T-cell (primary cell): ENCODE measurements at places on chromosomes 12 and 14. TPM values are rescaled to one million over a fixed set of nuclear protein-coding genes. Genes with fewer than 3 reads are reported as not detected.

GRCh38 chr12:69002969-69003368 lies 70.0 kb upstream of the CPM start:
- DNase-seq = no peak

- no peak for DNase-seq
These were observed 92.9 kb downstream of the ERC1 start for GRCh38 chr12:1083889-1084262.

GRCh38 chr12:5916785-5917290 lies 28.2 kb downstream of the ANO2 start:
- DNase-seq = no peak

DNA sequence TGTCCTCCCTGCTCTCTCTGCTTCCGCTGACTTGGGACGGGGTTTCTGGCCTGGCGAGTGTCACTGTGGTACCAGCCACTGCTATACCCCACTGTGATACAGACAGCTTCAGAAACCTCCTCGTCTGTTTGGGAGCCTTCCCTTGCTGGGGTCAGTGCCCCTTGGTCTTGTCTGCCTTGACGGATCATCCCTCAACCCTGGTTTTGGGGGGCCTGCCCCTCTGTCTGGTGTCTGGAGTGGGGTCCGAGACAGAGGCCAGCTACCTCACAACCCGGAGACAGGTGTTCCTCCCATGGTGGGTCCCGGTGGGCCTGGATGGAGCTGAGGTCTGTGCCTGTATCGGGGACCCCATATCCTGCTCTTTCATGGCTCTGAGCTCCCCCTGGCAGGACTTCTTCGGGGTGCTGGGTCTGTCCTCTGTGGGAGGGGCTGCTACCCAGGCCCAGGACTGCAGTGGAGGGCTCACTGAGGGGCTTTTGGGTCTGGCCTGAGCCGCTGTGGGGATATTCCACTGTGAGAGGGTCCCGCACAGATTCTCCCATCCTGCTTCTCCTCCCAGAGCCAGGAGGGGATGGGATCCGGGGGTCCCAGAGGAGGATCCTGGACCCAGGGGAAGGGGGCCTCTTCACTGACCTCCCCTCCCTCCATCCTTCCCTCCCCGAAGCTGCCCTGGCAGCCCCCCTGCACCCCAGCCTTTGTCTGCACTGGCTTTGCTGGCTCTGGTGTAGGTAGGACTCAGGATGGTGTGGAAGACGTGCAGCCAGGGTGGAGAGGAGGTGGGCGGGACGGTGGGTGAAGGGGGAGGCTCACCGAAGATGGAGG lies 365.5 kb downstream of the TMEM121 start:
- DNase-seq = no peak

The KRT72 gene
- 28.7 TPM for total RNA-seq

- no peak for DNase-seq
These were observed 657.1 kb upstream of the SEL1L start for GRCh38 chr14:82190742-82191141.

DNA sequence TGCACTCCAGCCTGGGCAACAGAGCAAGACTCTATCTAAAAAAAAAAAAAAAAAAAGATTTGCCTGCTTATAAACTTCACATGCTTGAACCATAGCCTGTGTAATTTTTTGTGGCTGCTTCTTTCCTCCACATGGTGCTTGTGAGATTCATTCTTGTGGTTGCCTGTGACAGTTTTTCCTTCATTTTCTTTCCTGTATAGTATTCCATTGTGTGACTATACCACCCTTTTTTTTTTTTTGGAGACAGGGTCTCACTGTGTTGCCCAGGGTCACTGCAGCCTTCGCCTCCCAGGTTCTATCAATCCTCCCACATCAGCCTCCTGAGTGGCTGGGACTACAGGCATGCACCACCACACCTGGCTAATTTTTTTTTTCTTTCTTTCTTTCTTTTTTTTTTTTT lies 22.6 kb upstream of the CHST11 start:
- no peak for DNase-seq

The FSCB gene
- total RNA-seq = not detected

GRCh38 chr14:104925855-104926609 lies 1.4 kb downstream of the PLD4 start:
- no peak for DNase-seq

DNA sequence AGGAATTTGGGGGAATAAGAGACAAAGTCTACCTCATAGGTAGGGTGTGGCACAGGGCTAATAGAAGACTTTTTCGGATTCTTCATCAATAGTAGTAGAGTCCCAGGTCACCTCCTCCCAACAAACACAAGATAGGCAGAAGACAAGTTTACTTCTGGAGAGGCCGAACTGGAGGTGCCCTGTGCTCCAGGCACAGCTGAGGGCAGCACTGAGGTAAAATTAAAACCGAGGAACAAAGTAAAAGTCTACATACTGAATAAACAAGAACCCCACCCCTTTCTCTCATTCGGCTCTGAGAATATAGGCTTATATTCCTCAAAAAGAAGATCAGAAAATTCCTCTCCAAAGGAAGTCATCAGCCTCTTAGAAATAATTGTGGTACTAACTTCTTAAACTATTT lies 161.5 kb downstream of the SEC23A start:
- no peak for DNase-seq

The SSTR1 gene
- not detected for total RNA-seq

The EML5 gene
- 4.9 TPM for total RNA-seq

The TMEM132D gene
- total RNA-seq = not detected

DNA sequence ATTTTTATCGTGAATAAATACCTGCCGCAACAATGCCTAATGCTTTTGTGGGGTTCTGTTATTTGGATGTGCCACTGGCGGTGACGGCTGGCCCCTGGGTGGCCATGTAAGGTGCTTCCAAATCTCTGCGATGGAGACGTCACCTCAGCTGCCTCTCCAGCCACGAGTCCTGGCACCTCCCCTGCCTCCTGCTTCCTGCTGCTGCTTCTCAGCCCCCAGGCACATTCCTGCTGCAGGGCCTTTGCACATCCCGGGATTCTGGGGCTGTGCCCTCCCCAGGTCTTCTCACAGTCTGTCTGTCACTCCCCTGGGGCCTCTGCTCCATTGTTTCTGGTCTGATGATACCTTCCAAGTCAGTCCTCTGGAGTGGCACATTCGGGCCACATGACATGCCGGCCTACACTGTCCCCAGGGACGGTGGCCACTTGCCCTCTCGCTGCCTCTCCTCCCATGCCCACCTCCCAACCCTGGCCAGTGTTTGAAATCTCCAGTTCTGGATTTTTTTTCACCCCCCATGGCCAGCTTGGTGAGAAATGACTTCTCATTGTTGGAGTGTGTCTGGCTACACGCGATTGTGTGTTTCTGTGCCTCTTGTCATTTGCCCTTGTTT lies 151.8 kb downstream of the KIF26A start:
- DNase-seq = no peak

DNA sequence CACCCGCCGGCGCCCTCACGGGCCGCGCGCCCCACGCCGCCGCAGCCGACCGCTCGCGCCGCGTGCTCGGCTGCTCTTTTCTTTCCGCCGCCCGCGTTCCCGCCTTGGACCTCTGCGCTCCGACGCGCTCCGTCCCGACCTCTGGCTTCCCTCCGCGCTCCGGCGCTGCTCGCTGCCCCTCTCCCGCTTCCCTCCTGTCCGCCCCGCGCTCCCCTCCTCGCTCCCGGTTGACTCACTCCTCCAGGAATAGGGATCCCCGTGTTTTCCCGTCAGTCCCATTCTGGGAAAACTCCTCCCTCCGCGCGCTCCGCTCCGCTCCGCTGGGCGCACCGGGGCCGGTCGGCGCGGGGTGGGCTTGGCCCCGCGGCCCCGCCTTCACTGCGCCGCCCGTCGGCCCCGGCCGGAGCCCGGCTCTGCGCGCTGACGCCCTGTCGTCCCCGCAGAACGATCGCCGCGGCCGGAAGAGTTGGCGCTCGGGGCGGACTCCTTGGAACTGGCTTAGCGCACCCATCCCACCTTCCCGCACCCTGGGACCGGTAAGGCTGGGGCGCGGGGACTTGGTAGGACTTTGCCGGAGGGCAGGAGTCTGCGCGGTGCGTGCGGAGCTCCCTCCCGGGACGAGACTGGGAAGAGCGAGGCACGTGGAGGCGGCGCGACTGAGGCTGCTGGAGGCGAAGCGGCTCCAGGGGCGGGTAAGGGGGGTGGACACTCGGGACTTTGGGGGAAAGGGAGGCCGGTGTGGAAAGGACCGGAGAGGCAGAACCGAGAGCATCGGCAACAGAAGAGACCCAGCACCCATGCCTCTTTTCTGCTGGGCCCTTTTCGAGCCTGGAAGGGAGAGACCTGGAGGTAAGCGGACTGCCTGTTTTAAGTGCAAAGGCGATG lies 550 bp downstream of the TEAD4 start:
- no peak for DNase-seq

GRCh38 chr12:121245951-121246350 lies 36.0 kb downstream of the P2RX4 start:
- no peak for DNase-seq

GRCh38 chr12:67647799-67648520 lies 585 bp upstream of the DYRK2 start:
- peak; percentile 35 for DNase-seq

The PRB2 gene
- total RNA-seq = not detected

DNA sequence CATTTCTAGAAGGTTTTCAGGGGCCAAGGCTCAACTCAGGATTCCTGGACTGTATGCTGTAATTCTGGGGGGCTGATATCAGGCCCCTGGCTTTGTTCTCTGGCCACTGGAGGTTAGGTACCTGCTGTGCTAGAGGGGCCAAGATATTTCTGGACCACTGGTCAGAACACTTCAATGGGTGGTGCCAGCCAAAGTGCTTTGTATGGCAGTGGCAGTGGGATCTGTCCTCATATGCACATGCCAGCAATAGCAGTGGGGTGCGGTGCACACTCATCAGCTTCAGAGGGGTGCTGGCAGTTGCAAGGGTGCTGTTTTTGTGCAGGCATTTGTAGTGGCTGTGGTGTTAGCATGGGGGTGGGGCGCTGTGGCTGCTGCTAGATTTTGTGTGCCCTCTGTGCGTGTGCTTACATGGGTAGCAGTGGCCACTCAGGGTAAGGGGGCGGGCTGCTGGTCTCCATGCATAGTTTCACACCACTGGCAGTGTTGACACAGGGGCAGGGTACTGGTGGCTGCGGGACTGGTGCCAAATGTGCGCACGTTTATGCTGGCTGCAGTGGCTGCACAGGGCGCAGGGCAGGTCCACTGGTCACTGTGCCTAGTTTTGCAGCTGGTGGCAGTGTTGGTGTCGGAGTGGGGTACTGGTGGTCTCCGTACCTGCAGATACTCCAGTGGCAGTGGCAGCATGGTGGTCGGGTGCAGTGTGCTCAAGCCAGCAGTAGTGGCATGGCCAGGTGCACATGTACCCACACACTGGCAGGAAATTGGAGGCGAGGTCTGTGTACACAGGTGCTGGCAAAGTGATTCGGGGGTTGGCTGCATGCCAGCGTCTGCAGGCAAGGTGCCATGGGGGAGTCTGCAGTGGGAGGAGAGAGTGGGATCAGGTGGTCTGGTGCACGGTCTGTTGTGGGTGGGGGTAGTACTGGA lies 12.6 kb downstream of the NOPCHAP1 start:
- no peak for DNase-seq

The EEF1AKMT3 gene
- total RNA-seq = 4.5 TPM

DNA sequence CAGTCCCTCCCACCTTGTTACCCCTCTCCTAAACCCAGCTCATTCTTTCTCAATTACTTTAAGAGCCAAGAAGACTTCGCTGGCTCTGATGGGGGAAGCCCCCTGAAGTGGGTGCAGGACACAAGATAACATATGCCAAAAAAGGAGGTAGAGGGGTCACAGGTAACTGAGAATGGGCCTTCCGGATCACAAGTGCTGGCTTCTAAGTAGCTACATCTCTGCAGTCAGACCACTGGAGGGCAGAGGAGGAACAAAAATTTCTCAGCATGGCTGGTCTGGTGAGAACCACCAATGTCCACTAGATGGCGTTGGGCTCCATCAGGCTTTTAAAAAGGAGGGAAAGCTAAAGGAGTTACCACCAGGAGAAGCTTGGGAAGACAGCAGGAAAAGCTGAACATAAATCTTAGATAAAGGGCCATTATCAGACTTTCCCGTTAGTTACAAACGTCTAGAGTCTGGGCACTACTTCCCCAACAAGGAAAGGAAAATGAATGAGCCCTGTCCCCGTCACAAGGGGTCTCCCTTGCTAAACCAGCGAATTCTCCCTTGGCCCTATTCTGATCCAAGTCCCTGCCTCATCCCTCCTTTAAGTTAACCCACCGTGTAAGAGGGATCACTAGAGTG lies 11.6 kb upstream of the CDH24 start:
- peak; percentile 62 for DNase-seq

- no peak for DNase-seq
These were observed 318.2 kb downstream of the TMEM117 start for GRCh38 chr12:44154128-44154527.

DNA sequence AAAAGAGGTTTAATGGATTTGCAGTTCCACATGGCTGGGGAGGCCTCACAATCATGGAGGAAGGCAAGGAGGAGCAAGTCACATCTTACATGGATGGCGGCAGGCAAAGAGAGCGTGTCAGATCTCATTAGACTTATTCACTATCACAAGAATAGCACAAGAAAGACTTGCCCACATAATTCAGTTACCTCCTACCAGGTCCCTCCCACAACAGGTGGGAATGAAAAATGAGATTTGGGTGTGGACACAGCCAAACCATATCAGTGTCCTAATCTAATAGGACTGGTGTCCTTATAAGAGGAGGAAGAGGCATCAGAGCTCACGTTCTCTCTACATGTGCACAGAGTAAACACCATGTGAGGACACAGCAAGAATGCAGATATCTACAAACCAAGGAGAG lies 25.9 kb downstream of the DYRK2 start:
- DNase-seq = no peak

The CLEC2A gene
- not detected for total RNA-seq

GRCh38 chr12:3313675-3314663 lies 177.0 kb upstream of the PRMT8 start:
- DNase-seq = peak; percentile 8

DNA sequence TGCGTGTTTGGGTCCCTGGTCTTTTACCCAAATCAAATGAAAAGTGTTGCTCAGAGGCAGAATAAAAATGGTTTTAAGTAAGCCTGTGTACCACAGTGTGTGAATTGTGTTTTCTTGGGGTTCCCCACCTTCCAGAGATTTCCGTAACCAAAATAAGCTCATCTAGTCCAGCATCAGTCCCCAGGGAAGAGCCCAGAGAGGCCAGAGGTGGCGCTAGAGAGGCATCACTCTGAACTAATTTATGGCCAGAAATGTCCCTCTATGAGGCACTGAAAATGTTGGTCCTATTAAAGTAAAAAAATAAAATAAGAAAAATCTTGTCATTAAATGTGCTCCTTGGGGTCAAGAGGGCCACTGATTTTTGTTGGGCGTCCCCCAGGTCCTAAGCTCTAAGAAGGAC lies 24.9 kb upstream of the PRKAB1 start:
- no peak for DNase-seq

GRCh38 chr12:7749442-7749841 lies 2.3 kb upstream of the CLEC4C start:
- no peak for DNase-seq

The C1R gene
- 5.9 TPM for total RNA-seq

DNA sequence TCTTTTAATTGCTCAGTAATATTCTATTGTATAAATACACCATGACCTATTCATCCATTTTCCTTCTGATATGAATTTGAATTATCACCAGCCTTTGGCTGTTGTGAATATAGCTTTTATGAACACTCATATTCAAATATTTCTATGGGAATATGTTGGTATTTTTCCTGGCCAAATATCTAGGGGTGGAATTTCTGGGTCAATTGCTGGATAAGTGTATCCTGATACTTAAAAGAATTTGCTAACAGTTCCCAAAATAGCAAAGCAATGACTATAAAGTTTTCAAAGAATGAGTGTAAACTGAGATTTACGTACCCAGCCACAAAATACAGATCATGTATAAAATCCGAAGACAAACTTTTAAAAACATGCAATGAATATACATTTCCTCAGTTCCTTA lies 148.7 kb upstream of the CLEC14A start:
- DNase-seq = no peak
